ENCODE measurements at places on chromosomes 7 and 10.

DNA sequence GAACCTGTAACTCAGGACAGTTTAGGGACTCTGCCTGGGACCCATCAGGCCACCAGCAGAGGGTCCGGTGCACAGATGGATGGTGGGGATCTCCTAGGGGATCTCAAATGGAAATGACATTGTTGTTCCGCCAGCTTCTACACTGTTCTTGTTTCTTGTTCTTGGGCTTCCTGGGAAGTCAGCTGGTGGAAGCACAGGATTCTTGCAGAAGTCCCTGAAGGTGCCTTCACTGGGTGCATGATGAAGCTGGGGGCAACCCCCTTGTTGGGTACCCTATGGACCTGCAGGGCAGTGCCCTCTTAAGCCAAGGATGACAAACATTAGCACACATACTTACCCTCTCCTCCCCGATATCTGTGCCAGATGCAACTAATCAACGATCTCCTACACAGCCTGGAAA, 18.6 kb downstream of the SFTPD start:
- no peak for DNase-seq

GRCh38 chr10:58981846-58982245, 194.6 kb upstream of the PHYHIPL start:
- DNase-seq: no peak

DNA sequence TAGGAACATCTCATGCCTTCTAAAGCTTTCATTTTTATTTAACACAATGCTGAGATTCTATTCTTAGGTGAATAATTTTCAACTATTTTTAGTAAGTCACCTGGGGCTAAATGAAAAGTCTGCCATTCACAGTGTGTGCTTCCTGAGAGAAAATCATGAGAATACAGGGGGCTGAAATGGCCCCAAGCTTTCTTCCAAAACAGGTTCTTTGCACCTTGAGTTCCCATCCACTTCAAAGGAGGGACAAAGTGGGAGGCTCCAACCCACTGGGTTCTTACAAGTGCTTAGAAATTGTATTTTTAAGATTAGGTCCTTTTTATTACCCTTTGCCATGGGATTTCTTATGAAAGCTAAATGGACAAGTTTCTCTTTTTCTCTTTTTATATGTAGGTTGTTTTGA, 21.5 kb upstream of the FAM133B start:
- DNase-seq: no peak

- DNase-seq: no peak
Measured at GRCh38 chr10:14225379-14225778, 105.3 kb downstream of the FRMD4A start.

GRCh38 chr10:100882252-100882651, 30.5 kb upstream of the SLF2 start:
- DNase-seq: no peak

DNA sequence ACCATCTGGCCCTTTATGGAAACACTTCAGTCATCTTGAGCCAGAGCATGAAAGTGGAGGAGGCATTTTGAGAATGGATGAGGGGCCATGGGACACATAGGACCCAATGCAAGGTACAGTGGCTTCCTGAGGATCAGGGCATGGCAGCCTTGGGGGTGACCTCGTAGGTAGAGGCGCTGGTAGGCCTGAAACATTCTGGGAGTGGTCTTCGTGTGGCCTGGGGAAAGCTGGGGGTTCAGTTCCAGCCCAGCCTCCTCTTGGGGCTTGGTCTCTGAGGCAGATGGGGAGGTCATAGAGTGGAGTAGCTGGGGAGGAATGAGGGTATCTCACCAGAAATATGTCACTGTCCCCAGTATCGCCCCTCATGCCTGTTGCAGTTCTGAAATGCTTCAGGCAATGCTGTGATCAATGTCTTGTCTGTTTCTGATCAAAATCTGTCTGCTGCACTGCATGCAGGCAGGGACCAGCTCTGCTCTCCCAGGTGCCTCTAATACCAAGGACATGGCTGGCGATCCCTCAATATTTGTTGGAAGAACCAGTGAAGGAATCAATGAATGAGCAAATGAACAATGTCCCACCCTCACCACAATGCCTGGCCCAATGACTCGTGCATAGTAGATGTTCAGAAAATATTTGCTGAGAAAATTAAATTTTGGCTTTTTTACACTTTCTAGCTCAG, 90.9 kb downstream of the CHST15 start:
- no peak for DNase-seq
